ENCODE measurements at places on chromosomes 3 and 15. TPM values are rescaled to one million over a fixed set of nuclear protein-coding genes. Genes with fewer than 3 reads are reported as not detected.

TARS3 gene
- 6.9 TPM for total RNA-seq

OIP5 gene
- total RNA-seq: not detected

TMEM207 gene
- total RNA-seq: not detected

MOBP gene
- not detected for total RNA-seq

TM2D3 gene
- 39.0 TPM for total RNA-seq

CASR gene
- total RNA-seq: not detected

- no peak for DNase-seq
These were observed 399.6 kb upstream of the EPHA3 start for GRCh38 chr3:88707837-88708236.

- no peak for DNase-seq
These were observed 173.0 kb downstream of the SHQ1 start for GRCh38 chr3:72675243-72675642.

- DNase-seq: no peak
These were observed at the start of gene GPX1 for GRCh38 chr3:49358217-49358883. Gene GPX1 (minus strand): TSS chr3:49358353. CDS start chr3:49358278, 75 bp downstream.

- no peak for DNase-seq
These were observed 54.7 kb downstream of the ZNF280D start for GRCh38 chr15:56678571-56678970.

GRCh38 chr15:95511671-95512070 lies 818.8 kb upstream of the NR2F2 start:
- DNase-seq: no peak

DNA sequence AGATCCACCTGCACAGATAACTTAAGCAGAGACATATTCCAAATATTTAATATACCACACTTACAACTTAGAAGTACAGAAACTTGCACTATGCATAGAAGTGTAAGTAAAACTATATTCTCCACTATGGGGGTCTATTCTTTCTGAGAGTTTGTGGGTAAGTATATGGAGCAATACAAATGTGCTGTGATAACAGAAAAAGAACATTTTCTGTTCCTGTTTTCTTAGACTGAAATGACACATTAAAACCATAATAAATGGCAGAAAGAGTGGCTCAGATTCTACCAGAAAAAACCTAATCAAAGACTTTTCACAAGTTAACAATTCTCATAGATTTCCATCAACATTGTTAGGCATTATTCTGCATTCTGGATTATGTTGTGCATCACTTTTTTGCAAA lies 96.6 kb upstream of the WNT7A start:
- DNase-seq: no peak

DNA sequence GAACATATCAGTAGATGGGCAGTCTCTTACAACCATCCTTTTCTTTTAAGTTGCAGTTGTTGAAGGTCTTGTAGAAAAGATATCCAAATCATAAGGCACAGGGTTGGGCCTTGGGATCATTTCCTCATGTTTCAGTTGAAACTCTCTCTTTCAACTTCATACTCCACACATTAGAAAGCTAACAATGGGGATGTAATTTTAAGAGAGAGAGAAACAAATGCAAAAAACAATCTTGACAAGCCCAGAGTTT lies 747.9 kb downstream of the ROBO1 start:
- DNase-seq: no peak

DNA sequence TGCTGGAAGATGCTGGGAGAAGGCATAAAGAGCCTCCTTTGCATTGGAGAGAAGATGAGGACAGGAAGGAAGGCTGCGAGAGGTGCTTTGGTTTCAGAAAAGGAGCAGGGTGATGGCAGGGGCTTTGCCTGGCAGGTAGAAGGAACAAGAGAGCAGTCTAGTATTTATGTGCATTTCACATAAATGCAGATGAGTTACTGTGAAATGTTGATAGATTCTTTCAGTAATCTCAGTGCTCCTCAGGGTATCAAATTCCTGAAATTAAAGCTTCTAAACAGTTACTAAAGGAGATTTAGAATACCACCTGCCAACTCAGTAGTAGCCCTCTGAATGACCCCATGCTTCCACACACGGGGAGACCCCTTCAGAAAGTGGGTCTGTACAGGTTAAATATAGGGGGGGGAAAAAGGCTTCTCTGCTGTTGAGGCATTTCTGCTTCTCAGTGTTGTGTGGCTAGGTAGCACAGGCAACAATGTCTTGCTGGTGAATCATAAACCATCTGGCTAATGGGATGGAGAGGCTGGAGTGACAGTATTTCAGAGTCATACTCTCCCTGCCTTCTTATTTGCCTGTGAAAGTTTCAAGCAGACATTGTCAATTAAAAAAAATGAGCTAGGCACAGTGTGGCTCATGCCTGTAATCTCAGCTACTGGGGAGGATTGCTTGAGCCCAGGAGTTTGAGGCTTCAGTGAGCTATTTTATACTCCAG lies 14.3 kb upstream of the FBXL22 start:
- DNase-seq: no peak

DNA sequence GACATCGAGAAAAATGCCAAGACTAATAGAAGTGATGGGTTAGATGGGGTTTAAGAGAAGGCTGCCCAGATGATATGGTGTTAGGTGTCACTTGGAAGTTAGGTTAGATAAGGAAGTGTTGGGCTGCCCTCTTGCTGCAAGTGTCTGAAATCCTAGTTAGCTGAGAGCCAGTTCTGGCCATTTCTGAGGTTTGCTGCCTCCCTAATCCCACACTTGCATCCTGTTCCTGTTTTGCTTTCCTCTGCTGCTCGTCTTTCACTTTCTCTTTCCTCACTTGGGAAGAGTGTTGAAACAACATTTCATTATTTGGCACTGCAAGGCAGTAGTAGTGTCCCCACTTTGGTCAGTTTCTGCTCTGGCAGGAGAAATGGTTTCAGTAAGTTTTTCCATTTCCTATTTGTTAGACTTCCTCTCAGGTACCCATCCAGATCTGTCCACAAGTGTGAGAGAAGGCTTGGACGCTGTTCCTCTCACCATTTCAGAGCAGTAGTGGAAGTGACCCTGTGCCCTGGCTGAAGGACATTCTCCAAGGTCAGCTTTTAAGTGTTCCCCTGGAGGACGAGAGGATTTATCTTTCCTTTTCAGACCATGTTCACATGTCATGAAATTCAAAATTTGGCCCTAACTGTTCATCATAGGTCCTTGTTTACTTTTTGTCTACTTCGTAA lies 93.3 kb downstream of the ADAMTSL3 start:
- no peak for DNase-seq

GRCh38 chr3:180789774-180790173 lies 110.5 kb upstream of the CCDC39 start:
- DNase-seq: no peak

GRCh38 chr3:80580146-80580545 lies 812.3 kb upstream of the ROBO1 start:
- no peak for DNase-seq

DNA sequence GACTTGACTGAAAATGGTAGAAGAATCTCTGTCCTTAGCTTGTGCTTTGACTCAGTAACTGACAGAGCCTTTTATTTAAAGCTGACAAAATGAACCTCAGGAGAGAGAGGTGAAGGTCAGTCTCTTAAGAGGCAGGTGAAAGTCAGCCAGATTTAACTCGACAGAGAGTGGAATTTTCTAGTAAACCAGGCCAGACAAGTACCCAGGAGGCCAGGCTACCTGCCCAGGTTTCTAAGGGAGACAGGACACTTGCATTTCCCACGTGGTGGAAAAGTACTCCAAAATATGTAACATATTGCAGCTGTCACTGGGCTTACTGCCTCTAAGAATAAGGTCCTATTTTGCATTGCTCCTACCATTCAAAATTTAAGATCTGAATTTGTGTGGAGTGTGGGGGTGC lies 167.9 kb downstream of the FMN1 start:
- DNase-seq: no peak

- DNase-seq: no peak
These were observed 76.8 kb upstream of the CHRNA7 start for GRCh38 chr15:31953478-31953877.

GRCh38 chr3:66115858-66116654 lies 77.3 kb upstream of the MAGI1 start:
- DNase-seq: no peak

DNA sequence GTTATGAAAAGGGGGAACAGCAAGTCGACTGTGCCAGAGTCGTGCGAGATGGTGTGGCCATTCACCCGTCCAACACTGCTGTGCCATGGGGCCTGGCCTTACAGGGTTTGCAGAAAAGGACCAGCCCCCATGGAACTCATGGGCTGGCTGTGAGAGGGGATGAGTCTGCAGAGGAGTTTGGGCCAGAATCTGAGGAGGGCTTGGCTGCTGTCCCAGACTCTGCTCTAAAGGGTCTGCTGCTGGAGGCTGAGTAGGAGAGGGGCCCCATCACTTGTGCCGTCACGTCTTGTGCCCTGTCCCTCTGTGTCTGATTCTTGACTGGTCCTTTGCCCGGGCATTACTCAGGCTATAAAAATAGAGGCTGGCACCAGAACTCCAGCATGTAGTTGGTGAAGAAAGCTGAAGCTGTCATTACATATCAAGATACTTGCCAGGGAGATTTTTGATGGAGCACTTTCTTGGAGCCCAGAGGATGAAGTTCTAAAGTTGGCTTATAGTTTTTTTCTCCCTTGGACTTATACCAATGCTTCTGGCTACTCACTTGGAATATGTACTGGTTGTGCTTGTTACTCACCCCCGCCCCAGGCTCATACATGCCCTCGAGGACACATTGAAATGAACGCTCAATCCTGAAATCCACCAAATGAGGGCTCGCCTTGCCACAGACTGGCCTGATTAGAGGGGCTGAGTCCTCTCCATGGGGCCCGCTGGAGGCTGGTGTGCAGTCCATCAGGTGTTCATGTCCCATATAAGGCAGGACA lies 10.2 kb downstream of the PXYLP1 start:
- DNase-seq: peak; percentile 84

DNA sequence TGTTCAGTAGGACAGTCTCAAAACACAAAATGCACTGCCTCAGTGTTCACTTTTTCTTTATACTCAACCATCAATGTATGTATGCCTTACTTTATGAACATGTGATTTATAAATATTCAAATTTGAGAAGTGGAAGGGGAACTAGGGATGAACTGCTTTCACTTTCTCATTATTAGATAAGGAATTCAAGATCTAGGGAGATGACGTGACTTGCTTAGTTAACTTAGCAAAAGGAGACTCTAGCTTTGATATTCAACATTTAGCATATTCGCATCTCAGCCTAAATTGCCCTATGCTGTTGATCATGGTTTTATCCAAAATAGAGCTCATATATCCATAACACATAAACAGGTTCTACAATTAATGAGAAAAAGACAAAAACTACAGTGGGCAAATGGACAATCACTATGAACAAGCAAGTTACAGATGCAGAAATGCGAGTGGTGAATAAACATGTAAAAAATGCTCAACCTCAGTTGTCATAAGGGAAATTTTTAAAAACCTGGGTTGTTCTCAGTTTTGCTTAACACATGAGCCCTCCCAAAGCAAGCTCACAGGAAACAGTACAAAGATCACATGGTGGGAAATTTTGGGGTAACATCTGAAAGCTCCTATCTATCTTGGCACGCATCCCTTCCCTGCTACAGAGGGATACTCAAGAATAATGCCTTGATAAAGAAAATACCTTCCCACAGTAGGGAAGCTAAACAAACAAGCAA lies 269.8 kb downstream of the THRB start:
- DNase-seq: no peak

GRCh38 chr3:133374708-133375402 lies 25.0 kb upstream of the BFSP2 start:
- no peak for DNase-seq

DNA sequence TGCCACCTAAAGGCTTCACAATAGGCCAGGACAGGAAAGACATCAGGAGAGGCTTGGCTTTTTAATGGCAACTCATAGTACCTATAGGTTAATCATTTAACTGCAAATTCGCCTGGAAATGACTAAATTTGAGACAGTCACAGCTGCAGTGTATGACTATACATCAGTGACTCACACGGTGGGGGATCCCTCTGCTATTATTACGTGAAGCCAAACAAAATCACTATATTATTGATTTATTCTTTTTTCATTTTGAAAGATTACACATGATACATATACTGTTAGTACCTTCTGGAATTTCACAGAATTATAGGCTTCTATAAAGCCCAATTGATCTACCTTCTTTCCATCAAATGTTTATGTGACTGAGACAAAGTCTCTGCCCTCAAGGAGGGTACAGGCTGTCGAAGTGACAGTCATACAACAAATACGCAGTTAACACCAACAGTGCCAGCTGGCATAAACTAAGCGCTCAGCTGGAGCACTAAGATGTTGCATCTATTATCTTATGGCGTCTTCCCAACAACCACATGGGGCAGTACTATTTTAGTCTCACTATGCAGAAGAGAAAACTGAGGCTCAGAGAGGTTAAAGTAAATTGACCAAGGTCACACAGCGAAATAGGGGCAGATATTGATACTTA lies 82.0 kb upstream of the LMOD3 start:
- no peak for DNase-seq

- no peak for DNase-seq
These were observed 17.0 kb downstream of the LRCH3 start for GRCh38 chr3:197807969-197808587.

GRCh38 chr15:43517354-43518196 lies at the start of gene MAP1A:
Gene MAP1A (plus strand): TSS chr15:43517608. CDS start chr15:43521474, 3,866 bp downstream.
- peak; percentile 87 for DNase-seq

Measured in vagina (tissue), 2 donors.